ENCODE measurements at places on chromosomes 5 and 9.

DNA sequence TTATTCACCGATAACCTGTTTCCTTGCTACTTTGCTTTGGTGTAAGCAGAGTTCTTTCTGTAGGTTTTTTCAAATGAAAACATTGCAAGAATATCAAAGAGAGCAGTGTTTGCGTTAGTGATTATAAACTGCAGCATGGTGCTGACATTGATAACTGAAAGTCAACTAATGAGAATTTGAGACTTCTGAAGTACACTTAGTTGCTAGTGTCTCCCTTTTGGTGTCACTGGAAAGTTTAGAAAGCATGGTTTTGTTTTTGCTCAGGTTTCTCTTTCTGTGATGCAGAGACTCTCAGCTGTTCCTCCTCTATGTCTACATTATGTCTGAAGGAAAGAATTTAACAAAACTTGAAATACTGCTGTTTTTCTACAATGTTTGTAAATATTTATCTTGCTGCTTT, 80.2 kb upstream of the ZNF169 start:
- no peak for DNase-seq

DNA sequence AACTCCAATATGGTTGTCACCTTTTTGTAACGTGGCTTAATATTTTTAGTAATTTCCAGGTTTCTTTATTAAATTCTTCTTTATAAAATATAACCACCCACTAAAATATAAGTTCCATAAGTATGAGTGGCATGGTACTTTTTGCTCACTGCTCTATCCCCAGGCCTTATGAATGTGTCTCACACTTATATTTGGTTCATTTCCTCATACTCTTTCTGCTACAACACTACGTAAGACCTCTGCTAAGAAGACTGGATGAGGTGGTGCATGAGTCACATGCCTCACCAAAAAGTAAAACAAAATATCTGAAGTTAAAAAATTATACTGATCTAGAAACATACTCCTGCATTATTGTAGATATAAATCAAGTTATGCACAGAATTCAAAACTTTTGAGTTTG, 400.9 kb downstream of the HCN1 start:
- DNase-seq, result no peak

DNA sequence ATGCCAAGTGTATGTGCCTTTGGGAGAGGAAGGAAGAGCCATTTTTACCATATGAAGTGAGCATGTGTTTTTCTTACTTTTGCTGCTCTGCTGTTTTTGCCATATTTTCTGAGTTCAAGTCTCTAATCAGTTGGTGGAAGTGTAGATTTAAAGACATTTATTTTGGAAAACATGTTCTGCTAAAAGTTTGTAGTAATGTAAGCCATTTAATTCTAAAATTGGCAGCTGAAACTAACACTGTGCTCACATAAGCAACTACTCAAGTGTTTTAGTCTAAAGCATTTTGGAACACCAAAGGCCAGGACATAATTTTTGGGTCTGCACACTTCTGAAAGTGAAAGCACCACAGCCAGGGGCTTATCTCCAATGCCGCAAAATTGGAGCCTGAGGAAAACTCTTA, 363.4 kb upstream of the ZNF608 start:
- DNase-seq, result no peak

DNA sequence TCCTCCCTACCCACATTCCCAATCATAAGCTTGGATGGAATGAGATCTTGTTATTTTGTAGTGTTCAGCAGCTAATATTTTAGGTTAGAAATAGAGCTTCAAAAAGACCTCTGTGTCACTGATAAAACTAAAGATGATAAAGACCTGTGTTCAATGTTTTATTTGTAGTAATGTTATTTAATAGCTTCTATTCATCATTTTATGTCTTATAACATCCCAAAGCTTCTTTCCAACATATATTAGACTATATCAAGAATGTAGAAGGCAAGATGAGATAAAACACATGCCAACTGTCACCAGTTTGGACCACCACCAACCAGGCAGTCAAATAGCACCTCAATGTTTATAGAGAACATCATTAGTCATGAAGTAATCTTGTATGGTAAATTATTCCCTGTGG, 409.5 kb upstream of the ITGA1 start:
- no peak for DNase-seq

DNA sequence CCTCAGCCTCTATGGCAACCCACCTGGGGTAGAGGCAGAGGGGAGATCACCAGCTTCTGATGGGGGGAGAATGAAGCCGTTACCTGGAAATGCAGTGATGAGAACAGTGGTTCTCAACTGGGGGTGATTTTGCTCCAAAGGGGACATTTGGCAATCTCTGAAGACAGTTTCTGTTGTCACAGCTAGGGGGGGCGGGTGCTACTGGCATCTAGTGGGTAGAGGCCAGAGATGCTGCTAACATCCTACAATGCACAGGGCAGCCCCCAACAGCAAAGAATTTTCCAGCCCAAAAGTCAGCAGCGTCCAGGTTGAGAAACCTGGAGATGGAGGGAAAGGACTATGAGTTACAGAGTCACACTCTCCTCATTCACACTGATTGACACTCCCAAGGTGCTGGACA, 84.5 kb downstream of the FGF1 start:
- no peak for DNase-seq

- no peak for DNase-seq
Observed at GRCh38 chr5:57174890-57175510, 1.1 kb downstream of the GPBP1 start.

DNA sequence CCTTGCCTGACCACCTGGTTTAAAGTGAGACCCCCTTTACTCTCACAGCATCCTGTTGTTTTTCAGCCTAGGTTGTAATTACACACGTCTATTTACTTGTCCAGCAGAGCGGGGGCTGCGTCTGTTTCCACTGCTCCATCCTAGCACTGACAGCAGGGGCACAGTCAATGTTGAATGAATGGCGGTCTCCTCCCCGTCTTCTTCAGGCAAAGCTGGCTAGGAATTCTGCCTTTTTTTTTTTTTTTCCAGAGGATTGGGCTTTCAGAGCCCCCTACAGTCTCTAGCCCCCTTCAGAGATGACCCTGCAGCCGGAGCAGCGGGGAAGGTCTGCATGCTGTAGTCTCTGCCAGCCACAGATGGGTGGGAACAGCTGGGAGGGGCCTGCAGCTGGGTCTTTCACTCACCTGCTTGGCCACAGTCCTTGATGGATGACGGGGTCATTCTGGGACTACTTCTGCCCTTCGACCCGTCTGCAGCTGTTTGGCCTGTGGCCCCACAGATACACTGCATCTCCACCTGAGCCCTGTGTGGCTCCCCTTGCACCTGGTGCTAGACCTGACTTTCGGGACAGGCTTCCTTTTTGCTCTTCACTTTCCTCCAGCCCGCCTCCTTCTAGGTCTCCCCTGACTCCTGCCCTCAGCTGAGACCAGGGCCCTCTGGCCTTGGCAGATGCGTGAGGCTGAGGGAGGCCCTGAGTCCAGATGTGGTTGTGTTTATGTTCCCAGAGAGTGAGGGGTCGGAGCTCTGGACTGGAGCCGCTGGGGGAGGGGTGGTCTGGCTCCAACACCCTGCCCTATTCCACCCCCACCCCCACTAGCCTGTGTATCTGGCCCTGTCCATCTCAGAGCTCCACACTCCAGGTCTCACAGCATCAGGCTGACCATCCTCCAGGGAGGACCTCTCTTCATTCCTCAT, 8.0 kb downstream of the PITX1 start:
- no peak for DNase-seq

GRCh38 chr9:33184963-33185362, 17.8 kb upstream of the B4GALT1 start:
- DNase-seq, result no peak

DNA sequence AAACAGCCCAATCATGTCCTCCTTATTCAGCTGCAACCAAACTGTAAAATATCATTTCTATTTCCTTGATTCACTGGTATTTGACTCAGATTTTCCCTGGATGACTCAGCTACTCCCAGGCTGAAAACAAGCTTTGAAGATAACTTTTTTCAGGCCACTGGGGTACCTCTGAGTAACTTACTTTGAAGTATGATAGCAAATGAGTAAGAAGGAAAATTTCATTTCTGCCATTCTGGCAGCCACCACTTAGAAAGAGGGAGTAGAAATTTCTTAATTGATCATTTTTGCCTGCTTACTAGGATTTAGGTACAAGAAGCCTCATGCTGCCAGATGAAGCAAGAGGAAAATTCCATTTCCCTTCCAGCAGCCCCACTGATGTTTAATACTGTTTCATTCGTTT, 247.4 kb downstream of the PRELID2 start:
- DNase-seq, result peak; percentile 74

GRCh38 chr9:98992885-98993569, 49.3 kb downstream of the COL15A1 start:
- DNase-seq, result peak; percentile 52

- DNase-seq, result peak; percentile 33
Observed at GRCh38 chr5:144697847-144698262, 527.2 kb downstream of the KCTD16 start.

GRCh38 chr9:137793196-137793841, 84.3 kb upstream of the CACNA1B start:
- DNase-seq, result no peak

GRCh38 chr9:97529363-97530076, 28.1 kb downstream of the TMOD1 start:
- no peak for DNase-seq

- DNase-seq, result no peak
Observed at GRCh38 chr9:117462861-117463260, 48.0 kb upstream of the ASTN2 start.

- no peak for DNase-seq
Observed at GRCh38 chr5:50855001-50855400, 188.6 kb downstream of the PARP8 start.

- no peak for DNase-seq
Observed at GRCh38 chr5:111728941-111729340, 28.1 kb downstream of the NREP start.

DNA sequence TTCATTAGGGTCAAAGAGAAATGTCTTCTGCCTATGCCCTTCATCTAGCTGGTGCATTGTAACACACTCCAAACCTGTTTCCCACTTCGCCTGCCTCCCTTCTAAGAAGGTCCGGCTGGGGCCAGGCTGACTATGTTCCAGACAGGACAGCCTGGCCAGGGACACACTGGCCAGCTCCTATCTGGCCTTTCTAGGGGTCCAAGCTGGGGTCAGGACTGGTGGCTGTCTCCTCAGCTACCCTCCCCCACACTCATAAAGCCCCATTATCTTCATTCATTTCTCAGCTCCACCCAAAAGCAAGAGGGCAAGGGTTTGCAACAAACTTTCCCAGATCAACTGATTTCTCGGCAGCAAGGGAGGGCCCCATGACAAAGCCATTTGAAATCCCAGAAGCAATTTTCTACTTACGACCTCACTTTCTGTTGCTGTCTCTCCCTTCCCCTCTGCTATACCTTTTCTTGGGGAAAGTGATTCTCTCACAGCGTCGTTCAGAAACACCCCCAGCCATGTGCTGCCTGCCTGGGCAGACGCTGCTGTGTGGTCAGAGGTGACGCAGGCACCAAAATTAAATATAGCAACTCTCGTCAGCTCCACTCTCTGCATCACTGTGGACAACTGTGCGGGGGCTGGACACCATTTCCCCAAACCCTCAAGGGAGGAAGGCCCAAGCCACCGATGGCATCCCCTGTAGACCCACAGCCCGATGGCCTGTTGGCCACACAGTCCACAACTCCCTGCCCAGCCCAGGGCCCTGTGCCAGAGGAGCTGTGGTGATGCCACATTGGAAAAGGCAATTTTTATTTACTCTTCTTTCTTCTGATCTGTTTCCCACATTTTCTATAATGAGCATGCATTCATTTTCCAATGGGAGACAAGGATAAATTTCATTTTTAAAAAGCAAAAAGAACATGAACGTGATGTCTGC, 6.1 kb downstream of the IL13 start:
- DNase-seq, result no peak

- DNase-seq, result no peak
Observed at GRCh38 chr5:63053019-63053638, 474.5 kb downstream of the LRRC70 start.

- DNase-seq, result no peak
Observed at GRCh38 chr5:91409304-91409703, 26.2 kb upstream of the ARRDC3 start.

GRCh38 chr9:117757561-117758190, 53.5 kb downstream of the TLR4 start:
- no peak for DNase-seq

DNA sequence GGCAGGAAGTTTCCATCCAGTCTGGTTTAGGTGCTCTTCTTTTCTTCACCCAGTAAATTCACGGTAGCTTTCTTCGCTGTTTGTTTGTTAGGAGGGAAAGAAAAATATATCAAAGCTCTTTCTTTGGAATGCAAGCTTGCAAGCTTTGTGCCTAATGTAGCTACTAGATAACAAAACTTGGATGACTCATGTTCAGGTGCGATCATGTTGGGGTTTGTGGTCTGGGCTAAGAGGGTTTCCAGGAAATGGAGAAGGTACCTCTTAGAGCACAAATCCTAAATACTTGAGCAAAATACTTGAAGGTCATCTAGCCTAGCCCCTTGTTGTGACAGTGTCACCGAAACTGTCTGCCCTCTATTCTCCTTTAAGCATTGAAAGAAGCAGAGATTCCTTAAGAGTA, 17.7 kb downstream of the SRP19 start:
- DNase-seq, result no peak

DNA sequence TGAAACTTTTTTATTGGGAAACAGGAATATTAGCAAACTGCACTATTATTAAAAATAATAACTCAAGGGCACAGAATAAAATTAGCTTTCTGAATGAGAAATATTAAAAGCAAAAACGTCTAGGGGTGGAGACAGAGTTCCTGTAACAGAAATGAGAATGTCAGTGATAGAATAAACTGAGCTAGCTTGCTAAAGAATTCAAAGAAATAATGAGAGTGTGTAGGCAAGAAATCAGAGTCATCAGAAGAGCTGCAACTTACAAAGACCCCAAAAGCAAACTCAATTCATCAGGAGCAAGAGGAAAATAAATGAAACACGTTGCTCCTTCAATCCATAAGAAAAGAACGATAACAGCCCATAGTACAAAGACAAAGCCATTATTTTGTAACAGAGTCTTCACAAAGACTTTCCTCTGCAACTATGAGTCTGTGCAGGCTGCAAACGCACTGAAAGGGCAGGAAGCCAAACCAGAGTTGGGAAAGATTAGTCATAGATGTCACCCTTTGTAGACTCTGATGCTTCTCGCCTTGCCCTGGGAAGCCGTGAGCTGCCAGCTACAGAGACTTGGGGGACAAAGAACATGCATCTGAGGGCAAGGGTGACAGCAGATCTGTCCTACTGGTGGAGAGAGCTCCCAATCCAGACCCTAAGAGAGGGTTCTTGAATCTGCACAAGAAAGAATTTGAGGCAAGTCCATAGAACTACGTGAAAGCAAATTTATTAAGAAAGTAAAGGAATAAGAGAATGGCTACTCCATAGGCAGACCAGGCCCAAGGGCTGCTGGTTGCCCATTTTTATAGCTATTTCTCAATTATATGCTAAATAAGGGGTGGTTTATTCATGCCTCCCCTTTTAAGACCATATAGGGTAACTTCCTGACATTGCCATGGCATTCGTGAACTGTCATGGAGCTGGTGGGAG, 40.8 kb downstream of the SHC3 start:
- DNase-seq, result peak; percentile 82

- DNase-seq, result peak; percentile 22
Observed at GRCh38 chr9:133658442-133659431, 22.6 kb downstream of the DBH start.
